ENCODE measurements at places on chromosomes 3 and 15.

GRCh38 chr15:75523011-75523410 lies 56.1 kb downstream of the PTPN9 start:
- no peak for DNase-seq

GRCh38 chr3:46965151-46965550 lies 11.4 kb downstream of the CCDC12 start:
- peak; percentile 52 for DNase-seq

- DNase-seq: no peak
Measured at GRCh38 chr3:71122641-71123040, 460.9 kb downstream of the FOXP1 start.

DNA sequence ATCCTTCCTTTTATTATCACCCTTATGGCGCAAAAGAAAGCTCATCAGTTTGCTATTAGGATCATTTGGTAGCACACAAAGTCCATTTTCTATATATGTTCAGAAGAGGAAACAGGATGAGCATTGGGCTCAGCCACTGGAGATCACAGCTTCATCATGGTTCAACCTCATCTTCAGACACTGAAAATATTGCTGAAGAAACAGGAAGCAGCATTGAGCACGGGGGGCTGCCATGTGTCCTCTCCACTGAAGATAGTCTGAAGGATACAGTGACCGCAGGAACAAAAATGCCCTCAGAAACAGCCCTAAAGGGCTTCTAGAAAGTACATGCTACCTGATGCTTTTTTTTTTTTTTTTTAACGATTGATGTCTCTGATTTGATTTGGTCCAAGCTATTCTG lies 835.3 kb upstream of the CFAP20DC start:
- no peak for DNase-seq

DNA sequence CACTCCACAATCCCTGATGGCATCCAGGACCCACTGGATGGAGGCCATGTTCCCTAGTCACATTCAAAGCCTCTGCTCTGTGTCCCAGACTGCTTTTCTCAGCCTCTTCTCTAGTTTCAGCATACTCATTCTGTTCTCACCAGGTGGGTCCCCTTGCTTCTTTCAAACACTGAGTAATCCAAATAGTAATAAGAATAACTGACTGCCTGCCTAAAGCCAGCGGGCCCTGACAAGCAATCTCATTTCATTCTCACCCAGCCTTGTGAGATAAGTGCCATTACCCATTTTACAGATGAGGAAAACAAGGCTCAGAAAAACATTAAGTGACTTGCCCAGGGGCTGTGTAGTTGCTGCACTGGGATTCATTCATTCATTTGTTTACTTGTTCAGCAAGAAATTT lies 25.4 kb downstream of the MAPKAPK3 start:
- no peak for DNase-seq

Data from mesendoderm (in vitro differentiated cells).